T-helper 2 cell treated with Interferon-gamma antibody and Interleukin-4, amounts not matched to agents 5 μg/mL and 100 μg/mL, for 36 hours (primary cell): ENCODE measurements at places on chromosomes 7 and 10.

- no peak for DNase-seq
Measured at GRCh38 chr10:62023329-62023728, 121.8 kb downstream of the ARID5B start.

GRCh38 chr7:99137411-99138180, 6.3 kb downstream of the SMURF1 start:
- no peak for DNase-seq

DNA sequence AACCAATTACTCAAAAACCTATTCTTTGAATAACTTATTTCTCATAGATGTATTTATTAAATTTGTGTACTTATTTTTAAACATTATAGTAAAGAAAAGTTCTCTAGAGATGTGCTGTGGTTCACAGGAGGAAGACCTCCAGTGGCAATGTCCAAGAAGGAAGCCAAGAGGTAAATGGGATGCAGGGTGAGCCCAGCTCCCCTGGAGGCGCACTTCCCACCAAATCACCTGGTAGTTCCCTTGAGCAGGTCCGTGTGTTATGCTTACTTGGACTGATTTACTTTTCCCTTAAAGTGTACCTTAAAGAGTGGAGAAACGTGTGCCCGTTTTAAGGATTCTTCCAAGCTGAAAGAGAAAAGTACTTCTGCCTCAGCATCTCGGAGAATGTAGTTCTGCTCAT, 55.3 kb downstream of the PAXIP1 start:
- no peak for DNase-seq

GRCh38 chr7:90666186-90666585, 70.1 kb downstream of the CDK14 start:
- DNase-seq, result no peak

DNA sequence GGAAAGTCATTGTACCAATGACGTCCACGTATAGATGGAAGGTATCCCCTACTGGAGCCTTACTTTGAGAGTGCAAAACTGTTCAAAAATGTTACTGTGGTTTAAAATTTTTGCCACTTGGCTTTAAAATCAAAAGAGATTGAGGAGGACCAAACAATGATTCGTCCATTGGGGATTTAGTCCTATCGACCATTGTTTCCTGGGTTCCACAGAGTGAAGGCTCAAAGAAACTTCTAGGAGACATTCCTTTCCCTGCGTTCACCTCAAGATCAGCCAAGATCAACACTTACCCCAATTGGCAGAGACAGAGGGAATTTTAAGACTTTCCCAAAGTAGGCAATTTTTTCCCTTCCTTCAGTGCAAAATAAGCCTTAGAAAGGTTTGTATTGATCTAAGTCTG, 152.3 kb downstream of the NEBL start:
- no peak for DNase-seq

- no peak for DNase-seq
Measured at GRCh38 chr10:118264838-118265470, 77.2 kb downstream of the FAM204A start.

GRCh38 chr10:31587691-31588090, 268.7 kb downstream of the ZEB1 start:
- no peak for DNase-seq

- no peak for DNase-seq
Measured at GRCh38 chr10:22779331-22780019, 65.1 kb upstream of the PIP4K2A start.

GRCh38 chr7:19958309-19958896, 185.0 kb upstream of the TMEM196 start:
- no peak for DNase-seq

DNA sequence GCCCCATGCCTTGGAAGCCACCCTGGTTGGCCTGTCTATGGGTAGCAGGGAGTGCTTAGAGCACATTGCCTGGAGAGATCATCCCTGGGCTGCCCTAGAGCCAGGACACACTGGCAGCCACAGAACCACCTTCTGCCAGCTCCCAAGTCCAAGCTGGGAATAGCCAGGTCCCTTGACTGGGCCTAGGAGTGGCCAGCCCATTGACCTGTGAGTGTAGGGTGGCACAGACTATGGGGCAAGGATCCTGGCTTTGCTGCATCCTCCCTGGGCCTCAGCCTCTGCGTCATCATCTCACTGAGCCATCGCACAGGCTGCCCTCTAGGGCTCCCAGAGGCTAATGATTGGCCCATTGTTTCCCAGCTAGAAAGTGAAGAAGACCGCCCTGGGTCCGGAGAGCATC, 7.0 kb downstream of the AQP1 start:
- DNase-seq, result no peak

DNA sequence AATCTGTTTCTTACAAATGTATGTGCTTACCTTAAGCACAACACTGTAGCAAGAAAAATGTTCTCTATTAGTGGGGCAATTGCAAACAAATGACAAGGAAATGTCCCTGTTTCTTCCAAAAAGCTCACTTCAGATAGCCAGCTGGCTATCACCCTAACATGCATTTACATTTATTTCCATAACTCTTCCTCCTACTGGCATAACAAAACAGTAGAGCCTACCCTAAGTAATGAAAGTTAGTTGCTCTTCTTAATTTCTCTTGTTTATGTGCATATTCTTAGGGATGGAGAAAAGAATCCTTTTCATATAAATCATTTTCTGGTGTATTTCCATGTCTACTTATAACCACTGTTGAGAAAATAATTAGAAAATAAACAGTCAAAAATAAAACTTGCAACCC, 100.4 kb downstream of the SGMS1 start:
- no peak for DNase-seq

DNA sequence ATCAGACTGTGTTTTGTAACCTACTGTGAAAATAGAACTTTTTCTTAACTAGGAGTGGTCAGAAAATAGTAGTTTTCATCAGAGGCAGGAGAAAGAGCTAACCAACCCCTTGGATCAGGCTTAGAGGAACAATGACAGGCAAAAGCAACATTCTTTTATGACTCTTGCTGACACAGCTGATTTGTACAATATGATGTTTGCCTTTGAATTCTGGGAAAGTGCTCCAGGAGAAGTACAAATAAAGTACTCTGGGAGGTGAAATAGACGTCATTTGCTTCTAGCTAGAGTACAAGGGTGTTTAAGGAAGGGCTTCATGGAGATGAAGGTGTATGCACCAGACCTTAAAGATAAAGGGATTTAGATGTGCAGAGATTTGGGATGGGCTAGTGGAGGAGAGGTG, 75.1 kb upstream of the KIAA1217 start:
- DNase-seq, result no peak

DNA sequence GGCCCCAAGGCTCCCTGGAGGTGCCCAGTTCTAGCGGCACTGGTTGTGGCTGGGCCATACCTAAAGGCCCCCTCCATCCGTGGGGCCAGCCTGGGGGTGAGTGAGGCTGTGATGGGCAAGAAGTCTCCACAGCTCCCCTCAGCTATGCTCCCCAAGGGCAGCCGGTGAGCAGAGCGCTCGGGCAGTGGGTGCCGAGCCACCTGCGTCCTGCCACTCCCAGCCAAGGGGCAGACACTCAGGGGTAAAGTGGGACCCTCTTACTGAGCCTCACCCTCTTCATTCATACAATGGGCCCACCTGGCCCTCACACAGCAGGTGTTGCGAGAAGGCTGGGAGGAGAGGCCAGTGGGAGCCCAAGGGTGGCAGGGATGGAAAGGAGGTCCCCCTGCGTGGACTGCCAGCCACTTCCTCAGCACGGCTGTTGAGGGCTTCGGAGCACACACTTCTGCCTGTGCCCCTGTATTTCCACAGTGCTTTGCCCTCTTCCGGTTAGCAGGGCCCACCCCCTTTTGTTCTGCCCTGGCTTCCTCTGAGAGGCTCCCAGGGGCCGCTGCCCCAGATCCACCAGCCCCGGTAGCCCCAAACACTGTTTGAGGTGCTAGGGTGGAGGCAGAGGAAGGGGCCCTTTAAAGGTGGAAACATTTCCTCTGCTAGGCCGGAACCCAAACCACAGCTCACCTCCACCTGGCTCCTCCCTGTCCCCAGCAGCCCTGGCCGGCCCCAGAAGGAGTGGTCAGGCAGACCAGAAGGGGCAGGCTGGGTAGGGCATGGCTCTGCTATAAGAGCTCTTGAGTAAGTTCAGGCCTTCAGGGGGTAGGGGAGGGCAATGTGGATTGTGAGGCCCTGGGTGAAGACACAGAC, 16.4 kb upstream of the C10orf105 start:
- no peak for DNase-seq

DNA sequence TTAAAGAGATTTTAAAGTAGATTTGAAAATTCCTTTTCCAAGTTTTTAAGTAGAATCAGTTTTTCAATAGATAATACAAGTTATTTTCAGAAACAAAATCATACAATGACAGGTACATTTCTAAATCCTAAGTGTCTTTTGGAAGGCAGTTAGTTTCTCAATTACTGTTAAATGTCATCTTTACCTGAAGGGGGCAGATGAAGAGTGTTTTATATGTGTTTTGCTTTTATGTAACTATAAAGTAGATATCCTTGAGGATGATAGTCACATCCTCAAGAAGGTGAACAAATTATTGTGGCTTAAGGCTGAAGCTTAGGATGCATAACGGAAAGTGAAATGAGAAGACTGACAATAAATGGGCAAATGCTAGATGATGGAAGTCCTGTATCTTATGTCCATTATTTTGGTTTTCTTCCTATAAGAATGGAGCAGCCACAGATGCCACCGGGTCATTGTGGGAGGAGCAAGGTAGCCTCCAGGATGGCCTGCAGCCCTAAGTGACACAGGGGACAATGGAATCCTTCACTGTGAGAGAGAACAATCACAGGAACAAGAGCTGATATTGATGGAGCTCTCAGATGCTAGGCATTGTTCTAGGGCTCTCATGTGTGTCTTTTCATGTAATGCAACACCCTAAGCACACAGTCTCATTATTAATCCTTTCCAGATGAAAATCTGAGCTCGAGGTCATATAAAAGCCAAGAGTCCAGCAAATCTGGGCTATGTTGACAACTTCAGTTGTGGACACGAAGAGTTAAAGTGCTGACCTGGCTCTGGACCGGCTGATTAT, 14.1 kb upstream of the MKX start:
- DNase-seq, result no peak
